Stimulated activated CD8-positive, alpha-beta memory T cell treated with anti-CD3 and anti-CD28 coated beads, Interleukin-2, amount 100 ng/mL, for 48 hours (primary cell): ENCODE measurements at places on chromosomes 1 and 21.

GRCh38 chr1:159009704-159010361, at the start of gene IFI16:
Gene IFI16, plus strand, starts transcription at chr1:159009907. Its CDS starts 4,774 bp downstream, at chr1:159014681.
- no peak for DNase-seq

DNA sequence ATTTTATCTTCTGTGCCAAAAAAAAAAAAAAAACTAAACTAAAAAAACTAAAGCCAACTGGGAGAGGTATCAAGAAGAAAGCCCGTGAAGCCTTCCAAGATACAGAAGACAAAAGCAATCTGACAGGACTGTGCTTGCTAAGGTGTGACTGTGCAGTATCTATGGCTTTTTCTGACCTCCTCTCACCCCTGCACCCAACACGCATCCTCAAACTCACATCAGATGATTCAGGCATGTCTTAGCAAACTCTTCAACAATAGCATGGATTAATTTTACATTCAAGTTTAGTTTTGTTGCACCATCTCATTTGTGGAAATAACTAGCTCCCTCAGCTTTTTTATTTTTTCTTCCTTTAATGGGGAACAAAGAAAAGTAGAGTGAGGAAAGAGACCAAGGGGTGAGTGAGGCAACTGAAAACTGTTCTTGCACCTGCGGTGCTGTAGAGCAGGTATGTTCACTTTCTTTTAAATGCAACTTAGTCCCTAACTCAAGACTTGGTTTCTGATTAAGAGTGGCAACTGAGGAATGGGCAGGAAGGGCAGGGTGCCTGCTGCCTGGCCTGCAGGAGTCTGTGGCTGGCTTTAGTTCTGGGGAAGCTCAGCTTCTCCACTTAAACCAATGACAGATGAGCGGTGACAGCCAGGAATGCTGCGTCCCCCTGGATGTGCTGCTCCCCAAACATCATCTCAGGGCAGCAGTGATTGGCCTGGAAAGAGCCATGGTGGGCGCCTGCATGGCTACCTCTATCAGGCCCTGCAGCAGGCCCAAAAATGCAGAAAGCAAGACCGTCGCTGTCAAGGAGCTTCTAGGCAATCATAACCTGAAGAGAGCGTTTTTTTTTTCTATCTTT, 71.3 kb upstream of the LRRC8B start:
- DNase-seq = no peak

DNA sequence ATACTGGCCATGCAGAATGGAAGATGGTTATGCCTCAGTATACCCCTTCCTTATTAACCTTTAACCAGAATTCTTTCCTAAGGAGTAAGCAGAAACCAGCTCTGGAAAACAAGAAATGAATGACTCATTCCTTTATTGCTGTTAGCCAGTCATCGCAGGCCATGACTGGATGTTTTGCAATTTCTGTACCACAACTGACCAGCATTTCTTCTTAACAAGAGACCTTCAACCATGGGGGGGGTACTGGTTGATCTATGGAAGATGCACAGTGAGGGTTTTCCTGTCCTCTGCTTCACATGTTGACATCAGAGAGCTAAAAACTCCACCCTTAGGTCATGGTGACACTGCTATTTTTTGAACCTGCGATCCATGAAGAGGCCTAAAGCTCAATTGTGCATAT, 28.0 kb upstream of the RNF2 start:
- DNase-seq = no peak

- DNase-seq = no peak
Observed at GRCh38 chr21:45981151-45982091, at the start of gene COL6A1. Gene COL6A1, plus strand, starts transcription at chr21:45981770. Its CDS starts 81 bp downstream, at chr21:45981851.

GRCh38 chr1:229466887-229467286, 33.0 kb upstream of the ACTA1 start:
- no peak for DNase-seq

- no peak for DNase-seq
Observed at GRCh38 chr1:105934806-105935205, 1121.7 kb upstream of the PRMT6 start.

GRCh38 chr21:43659136-43660000, at the start of the genes HSF2BP and RRP1B:
Gene HSF2BP, minus strand, starts transcription at chr21:43659488. Its CDS starts 1,392 bp downstream, at chr21:43658096.
Gene RRP1B, plus strand, starts transcription at chr21:43659560. Its CDS starts 105 bp downstream, at chr21:43659665.
- DNase-seq = peak; percentile 78

- no peak for DNase-seq
Observed at GRCh38 chr21:16457498-16457897, 727.7 kb downstream of the USP25 start.

- no peak for DNase-seq
Observed at GRCh38 chr1:18783705-18784481, 75.6 kb downstream of the TAS1R2 start.

DNA sequence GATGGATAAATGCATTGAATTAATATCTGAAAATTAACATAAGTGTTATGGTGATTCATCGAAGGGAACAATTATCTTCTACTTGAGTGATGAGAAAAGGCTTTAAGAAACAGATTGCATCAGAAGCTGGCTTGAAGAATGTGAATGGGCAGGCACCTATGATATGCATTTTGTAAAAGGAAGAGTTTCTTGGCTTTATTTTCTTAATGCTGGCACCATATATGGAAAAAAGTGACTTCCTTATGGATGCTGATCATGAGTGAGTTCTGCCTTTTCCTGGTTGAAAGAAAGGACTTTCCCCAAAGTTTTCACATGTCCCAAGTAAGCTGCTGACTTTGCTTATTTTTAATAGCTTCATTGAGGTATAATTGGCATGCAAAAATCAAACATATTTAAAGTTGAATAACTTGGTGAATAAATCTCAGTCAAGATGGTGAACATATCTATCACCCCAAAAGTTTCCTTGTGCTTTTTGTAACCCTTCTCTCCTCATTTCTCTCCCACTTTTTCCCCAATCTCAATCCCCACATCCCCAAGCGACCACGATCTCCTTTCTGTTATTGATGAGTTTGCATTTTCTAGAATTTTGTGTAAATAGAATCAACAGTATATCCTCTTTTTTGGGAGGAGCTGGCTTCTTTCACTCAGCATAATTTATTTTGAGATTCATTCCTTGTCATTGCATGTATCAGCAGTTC, 74.2 kb downstream of the SPATA46 start:
- no peak for DNase-seq

DNA sequence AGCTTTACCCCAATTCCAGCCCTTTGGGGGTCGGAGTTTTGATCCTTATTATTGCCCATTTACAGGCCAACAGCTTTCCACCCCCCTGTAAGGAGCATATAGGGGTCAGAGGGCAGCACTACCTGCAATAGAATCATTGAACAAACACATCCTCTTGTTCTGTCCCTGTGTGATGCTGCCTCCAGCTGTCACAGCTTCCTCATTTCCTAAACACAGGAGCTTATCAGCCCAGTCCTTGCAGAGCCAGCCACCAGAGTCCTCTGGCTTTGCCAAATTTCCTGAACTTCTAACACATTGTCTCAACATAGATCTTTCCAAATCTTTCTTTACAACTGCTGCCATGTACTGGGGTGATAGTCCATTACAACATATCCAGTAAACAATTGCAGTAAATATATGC, 32.8 kb upstream of the PTBP2 start:
- no peak for DNase-seq

DNA sequence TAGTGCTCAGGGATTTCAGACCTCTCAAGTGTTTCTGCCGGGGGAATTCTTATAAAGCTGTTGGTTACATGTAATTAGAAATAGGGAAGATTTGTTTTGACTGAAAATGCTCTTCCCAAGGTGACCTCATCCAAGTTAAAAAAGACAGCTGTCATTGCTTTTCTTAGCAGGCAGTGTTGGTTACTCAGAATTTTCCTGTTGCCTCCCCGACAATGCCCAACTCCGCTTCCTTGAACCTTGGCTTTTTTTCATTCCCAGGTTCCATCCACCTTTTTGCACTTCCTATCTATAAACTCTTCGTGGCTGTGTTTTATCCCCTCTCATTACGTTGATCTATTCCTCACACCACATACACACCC, 825 bp upstream of the DPH5 start:
- DNase-seq = no peak

- DNase-seq = no peak
Observed at GRCh38 chr21:38307771-38308531, 51.2 kb downstream of the KCNJ15 start.
